Stimulated activated CD8-positive, alpha-beta memory T cell treated with anti-CD3 and anti-CD28 coated beads, Interleukin-15, amount 100 ng/mL, for 24 hours (primary cell): ENCODE measurements at places on chromosomes 2 and 18.

DNA sequence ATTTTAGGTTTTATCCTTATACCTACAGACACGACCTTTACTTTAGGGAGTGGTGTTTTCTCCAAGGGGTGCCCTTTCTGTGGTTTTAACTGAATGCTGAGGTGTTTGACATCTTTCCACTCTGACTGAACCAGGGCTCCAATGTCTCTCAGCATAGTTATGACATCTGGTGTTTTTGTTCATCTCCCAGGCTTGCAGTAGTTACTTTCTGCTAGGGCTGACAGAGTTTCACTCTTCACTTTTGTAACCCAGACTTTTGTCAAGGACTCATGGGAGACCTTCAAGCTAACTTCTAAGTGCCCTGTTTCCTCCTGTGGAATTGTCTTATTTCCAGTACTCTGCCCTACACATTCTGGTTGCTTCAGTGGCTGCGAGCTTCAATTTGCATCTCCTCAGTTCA is 103.1 kb downstream of the CCDC85A start:
- no peak for DNase-seq

DNA sequence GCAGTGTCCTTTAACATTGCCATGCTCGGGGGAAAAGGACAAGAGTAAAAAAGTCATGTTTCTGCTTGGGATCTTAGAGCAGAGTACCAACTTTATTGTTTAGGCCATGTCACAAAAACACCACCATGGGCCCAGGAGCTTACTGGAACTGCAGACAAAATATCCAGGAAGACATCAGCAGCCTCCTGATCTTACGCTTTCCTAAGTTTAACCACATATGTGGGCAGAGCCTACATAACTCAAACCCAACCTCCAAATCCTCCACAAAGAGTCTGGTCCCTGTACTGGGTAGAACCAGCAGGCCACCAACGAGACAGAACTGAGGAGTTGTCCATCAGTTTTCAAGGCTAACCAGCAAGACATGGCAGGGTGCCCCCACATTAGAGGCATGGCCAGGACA is 10.3 kb downstream of the GALNT14 start:
- DNase-seq: no peak

GRCh38 chr2:126795656-126796055 is 103.0 kb upstream of the TEX51 start:
- no peak for DNase-seq

DNA sequence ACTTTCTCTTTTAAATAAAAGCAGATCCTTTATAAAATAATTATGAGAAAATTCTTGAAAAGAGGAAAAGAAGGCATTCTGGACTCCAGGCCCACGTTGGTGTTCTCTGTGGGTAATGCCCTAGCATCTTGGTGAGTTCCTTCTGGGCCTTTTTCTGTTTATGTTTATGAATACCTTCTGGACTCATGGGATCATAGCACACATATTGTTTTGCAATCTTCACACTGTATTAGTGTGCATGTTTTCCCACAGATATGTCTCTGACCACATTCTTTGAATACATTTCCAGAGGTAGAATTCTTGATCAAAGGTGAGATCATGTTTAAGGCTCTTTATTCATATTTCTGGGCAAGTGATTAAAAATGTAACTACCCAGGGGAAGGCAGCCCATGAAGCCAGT is 15.9 kb downstream of the GLI2 start:
- no peak for DNase-seq

DNA sequence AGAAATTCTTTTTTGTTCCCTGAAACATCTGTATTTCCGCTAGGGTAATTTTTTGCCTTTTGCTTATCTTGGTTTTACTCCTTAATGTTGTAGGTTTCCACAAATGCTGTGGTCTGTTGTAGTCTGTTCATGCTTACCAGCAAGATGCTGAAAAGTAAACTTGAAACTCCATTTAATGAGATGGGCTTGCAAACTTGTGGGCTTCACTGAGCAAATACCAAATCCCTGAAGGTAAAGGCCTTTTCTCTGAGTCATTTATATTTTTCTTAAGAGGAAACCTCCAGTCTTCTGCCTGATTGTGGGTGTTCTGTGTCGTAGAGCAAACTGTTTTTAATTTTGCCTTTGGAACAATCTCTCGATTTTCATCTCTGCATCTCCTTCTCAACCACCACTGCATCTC is 9.3 kb downstream of the SP140 start:
- DNase-seq: no peak

GRCh38 chr2:179966778-179967394 is 40.2 kb downstream of the CWC22 start:
- DNase-seq: no peak

DNA sequence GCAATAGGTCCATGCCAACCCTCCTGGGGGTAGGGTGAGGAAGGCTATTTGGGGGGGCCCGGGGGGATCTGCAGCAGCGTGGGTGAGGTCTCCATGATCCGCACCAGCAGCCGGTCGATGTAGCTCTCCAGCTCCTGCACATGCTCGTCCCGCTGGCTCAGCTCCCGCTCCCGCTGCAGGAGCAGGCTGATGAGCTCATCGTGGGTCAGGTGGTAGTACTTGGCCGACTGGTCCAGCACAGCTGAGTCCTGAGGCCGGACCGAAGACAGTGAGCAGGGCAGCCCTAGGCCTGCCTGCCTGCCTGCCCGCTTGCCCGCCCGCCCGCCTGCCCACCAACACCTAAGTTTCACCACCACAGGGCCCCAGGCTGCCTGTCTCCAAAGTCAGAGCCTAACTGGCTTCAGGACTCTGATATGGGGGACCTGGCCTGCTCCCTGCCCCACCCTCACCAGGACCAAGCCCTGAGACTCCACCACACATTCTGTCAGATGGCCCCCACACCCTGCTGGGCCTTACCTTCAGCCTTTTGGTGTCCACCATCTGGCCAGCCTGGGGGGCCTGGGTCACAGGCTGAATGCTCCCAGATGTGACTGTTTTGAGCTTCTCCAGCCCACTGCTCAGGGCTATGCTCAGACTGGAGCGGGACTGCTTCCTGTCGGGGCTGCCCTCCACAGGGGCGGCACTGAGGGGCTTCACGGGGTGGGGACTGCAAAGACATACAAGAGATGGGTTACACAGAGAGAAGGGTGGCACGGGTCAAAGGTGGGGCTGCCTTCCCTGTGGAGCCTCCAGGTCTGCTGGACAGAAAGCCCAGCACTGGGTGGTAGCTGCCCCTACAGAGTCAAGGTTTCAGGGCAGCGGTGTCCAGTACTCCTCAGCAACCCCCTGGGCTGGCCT is 4.2 kb upstream of the SFXN5 start:
- DNase-seq: no peak

GRCh38 chr2:15737314-15738224 is 145.9 kb downstream of the DDX1 start:
- DNase-seq: no peak

GRCh38 chr2:40118622-40119021 is 333.3 kb downstream of the SLC8A1 start:
- DNase-seq: no peak

DNA sequence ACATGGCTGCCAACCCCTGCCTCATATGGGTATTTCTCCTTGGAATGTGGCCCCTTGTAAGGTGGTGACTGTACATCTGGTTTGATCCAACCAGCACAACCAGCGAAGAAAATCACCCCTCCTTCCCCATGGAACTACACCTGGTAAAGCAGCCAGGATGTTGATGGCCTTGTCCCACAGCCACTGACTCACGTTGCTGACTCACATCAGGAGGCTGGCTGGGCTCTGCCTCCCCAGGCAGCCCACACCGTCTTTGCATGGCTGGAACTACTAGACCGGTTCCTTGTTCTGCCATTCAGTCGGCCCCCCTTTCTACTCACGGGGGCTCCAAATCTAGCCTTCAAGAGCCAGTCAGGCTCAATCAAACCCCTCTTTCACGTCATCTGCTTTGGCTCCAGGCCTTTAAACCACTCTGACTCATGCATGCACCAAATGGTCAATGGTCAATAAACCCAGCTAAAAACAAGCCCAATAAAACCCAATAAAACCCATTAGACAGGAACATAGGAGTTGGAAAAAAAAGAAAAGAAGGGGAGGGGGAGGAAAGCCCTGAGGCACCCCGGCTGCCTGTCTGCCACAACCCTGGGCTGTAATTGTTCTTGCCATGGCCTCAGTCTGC is 114.8 kb downstream of the PLB1 start:
- no peak for DNase-seq

DNA sequence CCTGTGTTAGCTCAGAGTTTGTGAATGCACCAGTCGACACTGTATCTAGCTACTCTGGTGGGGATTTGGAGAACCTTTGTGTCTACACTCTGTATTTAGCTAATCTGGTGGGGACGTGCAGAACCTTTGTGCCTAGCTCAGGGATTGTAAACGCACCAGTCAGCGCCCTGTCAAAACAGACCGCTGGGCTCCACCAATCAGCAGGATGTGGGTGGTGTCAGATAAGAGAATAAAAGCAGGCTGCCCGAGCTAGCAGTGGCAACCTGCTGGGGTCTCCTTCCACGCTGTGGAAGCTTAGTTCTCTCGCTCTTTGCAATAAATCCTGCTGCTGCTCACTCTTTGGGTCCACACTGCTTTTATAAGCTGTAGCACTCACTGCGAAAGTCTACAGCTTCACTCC is 324.2 kb downstream of the RAD51AP2 start:
- no peak for DNase-seq

- no peak for DNase-seq
These were observed 124.4 kb downstream of the ASB1 start for GRCh38 chr2:238551091-238551490.

GRCh38 chr2:73283545-73284295 is 558 bp downstream of the FBXO41 start:
- no peak for DNase-seq

DNA sequence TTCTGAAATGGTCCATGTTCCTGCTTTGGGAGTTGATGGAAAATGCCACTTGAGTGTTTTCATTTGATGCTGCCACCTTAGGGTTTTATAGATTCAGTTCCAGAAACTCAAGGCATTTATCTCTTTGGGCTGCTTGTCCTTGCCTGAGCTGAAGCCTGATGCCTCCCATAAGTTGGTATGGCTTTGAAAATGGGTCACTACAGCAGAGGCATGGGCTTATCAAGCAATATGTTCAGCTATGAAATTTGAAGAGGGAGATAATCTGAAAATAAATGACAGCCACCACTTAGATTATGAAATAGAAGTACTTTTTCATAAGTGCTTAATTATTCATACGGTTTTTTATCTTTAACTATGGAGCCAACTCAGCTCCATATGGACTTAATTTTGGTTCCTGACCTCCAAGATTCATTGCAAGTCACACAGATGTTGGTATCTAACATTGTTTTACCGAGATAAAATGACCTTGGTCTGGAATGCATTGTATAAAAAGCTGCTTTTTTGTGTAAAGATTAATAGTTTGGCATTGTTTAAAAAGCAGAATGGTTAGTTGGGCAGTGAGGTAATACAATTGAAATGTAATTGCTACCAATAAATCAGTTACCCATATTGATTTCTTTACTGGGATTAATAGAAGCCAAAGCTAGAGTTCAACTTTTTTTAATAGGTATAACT is 4.5 kb downstream of the SLC14A1 start:
- DNase-seq: no peak

DNA sequence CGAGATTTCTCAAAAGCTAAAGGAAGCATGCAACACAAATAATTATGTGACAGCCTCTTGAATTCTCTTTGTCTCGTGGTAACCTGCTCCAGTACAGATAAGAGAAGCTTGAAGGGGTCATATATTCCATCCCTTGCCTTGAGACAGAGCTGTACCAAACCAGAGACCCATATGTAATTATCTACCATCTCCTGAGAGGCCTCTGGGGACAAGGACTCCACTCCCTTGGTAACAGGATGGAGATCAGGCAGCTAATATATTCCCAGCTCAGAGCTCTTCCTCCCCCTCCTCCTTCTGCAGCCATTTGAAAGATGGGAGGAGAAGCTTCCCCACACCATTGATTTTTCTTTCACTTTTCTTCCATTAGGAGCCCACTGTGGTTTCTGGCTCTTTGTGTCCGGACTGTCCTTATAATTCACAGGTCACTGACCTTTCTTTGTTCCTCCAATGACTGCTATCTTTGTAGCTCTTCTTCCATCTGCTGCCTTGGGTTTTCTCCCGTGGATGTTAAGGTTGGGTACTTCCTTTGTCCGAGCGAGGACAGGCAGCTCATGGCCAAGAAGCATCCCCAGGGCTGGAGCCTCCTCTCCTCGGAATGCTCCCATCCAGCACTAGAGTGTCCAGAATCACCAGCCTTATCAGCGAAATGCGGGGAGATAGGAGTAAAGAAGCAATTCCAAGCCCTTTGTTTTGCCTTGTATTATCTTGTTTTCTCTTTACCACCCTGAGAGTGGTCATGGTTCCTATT is 72.6 kb upstream of the STPG4 start:
- DNase-seq: no peak

GRCh38 chr2:239787538-239788050 is 237.5 kb downstream of the NDUFA10 start:
- no peak for DNase-seq

DNA sequence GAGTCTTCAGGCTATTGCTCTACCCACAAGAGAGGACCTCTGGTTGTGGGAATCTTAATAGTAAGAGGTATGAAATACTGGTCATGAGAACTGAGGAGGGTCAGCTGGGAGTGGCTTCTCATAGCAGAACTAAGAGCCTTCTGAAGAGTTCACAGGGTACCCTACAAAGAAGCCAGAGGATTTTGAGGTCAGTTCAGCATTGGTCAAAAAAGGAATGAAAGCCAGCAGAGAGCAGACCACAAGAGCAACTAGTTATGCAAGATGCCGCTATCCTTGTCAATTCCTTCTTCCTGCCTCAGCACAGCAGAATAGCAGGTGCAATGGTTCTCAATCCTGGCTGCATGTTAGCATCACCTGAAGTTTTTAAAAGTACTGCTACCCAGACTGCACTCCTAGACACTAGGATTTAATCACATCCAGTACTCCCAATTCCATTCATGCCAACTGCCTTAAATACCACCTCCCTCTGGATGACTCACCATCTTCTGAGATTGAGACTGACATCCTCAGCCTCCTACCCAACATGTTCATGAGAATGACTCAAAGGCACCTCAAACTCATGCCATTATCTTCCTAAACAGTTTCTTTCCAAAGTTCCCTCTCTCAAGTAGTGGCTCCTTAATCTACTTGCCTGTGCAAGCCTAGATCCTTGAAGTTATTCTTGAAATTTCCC is 81.0 kb upstream of the RBMS1 start:
- no peak for DNase-seq

- no peak for DNase-seq
These were observed 44.0 kb downstream of the COBLL1 start for GRCh38 chr2:164797627-164798026.

DNA sequence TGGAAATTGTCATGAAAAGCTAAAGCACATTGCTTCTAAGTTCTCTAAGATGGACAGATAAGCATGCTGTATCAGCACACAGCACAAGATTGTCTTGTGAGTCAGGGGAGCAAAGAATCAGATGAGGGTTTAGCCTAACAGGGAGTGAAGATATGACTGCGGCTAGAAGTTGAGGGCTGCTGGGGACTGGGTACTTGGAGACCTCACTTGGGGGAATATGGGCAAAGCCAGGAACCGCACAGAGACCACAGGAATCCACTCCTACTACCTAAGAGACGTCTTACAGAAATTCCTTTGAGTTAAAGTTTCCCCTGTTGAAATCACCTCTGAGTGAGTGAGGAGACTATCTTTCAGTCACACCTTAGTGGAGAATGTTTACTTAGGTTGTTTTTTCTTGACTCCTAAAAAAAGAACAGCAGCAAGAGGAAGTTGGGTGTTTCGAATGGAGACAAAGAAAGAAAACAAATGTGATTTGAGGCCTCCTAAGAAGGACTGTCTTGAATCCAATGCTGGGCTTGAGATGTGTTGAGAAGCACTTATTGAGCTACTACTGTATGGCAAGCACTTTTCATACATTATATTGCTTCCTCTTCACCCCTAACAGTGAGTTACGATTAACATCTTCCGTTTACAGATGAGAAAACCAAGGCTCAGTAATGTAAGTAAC is 100.7 kb downstream of the ANKRD44 start:
- DNase-seq: no peak
